NCI-H1417 treated with DMSO at 0.1 percent for 48 hours (cell line): ENCODE measurements at places on chromosomes 11 and 22.

DNA sequence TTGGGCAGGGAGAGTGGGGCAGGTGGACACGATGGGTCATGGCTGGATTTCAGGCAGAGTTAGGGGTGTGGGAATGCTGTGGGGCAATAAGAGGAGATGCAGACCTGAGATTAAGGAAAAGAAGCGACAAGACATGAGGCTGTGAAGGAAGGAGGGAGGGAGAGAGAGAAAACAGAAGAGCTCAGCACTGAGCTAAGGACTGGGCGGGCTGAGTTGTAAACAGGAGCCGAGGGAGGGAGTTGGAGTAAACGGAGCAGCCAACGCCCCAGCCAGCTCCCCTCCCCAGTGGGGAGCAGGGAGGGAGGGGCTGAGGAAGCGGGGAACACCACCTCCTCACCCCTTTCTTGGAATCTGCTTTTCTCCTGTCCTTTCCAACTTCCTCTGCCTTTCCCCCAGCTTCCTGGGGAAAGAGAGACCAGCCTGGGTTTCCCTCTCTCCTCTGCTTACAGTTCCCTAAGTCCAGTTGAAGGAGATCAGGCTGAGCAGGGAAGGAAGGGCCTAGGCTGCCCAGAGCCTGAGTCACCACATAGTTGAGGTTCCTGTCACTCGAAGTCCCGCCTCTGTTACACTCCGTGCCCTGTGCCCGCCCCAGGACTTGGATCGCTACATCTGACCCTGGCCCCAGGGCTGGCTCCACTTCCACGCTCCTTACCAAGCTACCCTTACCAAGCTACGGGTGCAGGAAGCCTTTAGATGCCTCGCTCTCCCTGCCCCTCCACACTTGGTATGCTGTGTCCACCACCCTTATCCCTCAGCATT lies 6.7 kb upstream of the AHNAK start:
- no peak for DNase-seq

DNA sequence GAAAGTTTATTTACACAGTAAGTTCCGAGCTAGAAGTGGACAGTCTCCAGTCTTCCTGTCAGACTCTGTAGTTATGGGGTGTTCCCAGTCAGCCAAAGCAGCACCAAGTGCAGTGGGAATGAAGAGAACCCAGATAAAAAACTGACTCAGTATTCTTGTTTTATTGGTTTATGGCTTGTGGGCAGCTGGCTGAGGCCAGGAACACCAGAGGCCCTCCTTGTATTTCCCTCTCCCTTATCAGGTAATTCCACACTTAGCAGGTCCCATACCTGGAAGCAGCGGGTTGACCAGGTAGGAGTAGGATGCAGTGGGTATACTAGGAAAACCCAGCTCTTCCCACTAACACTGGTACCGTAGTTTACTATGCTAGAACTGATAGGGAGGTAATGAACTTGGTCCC lies 3.5 kb upstream of the BACE1-AS start:
- no peak for DNase-seq

DNA sequence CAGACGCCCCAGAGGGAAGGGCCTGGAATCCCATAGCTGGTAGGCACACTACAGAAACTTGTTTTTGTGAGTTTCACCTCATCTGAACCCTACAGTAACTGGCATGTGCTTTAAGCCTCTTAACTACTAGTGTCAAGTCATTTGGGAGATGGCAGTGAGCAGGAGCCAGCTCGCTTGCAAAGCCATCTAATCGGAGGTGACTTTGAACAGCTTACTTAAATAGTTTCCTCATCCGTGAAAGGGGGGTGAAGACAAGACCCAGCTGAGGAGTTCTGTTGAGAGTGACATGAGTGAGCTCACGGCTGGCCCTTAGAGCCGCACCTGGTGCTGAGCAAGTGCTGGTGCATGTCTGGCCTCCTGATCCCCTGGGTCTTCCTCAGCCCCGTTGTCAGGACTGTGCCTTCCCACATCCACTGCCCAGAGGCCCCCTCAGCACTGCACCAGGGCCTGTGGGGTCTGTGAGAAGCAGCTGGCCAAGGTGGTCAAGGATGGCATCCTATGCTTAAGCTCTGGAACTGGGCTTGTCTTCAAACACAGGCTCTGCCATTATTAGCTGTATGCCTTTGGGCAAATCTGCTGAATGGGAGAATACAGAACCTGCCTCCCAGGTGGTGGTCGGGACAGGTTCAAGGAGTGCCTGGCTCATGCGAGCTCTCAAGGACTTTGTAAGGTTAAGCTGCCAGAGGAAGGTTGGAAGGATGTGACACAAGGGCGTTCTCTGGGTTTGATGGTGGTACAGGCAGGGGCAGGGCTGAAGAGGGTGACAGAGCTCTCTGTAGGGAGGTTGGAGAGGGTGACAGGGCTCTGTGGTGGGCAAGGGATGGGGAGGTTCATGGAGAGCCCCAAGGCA lies 27.3 kb downstream of the INCENP start:
- DNase-seq = no peak

DNA sequence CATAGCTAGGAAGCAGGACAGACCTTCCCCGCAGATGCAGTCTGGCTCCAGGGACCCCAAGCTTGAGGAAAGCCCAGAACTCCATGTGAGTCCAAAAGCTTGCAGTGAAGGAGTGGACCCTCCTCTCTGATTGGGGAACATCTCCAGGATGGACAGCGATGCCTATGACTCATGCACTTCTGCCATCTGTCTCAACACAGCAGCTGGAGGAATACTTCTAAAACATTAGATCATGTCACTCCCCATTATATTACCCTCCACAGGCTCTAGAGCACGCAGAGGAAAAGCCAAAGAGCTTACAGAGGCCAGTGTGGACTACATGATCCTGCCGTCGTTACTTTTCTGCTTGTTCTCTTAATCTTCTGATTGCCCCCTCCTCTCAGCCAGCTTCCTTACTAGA lies 605.7 kb downstream of the INSC start:
- DNase-seq = no peak

DNA sequence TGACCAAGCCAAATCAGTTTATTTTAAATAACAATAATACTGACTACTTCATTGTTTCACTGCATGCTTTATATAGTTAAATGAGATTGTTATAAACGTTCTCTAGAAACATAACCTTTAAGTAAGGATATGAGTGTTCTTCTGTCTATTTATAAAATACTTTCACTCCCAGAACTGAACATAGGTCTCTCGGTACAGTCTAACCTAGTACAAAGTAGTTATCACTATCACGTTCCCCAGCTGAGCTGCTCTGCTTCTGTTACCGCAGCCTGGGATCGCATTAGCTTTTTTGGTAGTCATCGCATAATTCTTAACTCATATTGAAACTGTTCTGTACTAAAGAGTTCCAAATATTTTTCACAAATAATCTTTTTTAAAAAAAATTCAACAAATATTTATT lies 143.6 kb downstream of the WNT11 start:
- no peak for DNase-seq

DNA sequence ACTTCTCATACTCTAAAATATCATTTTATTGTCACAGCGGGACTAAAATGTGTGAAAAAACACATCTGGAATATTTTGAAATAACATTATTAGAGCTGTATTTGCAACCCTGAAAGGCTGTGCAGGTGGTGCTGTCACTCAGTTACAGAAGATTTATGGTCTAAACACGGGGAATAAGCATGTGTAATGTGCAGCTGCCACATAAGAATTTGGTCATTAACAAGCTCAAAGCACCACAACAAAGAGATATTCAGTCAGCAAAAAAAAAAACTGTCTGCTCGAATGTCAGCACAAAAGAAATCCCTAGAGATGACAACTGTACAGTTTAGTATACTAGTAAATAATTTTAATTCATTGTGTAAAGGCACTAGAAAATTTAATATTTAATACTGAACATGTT lies 31.3 kb downstream of the TMEM123 start:
- DNase-seq = peak; percentile 97

DNA sequence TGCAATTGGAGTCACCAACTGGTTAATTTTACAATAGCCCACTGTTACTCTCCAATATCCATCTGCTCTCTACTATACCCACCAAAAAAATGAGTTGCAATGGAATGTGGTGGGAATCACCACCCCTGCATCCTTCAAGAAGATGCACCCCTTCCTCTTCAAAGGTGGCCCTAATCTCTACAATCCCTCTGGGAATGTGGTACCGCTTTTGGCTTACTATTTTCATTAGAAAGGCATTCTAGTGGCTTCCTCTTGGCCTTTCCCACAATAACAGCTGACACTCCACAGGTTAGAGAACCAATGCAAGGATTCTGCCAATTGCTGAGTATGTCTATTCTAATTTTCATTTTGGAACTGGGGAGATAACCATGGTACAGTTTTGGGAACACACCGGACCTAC lies 33.2 kb upstream of the CWF19L2 start:
- no peak for DNase-seq

DNA sequence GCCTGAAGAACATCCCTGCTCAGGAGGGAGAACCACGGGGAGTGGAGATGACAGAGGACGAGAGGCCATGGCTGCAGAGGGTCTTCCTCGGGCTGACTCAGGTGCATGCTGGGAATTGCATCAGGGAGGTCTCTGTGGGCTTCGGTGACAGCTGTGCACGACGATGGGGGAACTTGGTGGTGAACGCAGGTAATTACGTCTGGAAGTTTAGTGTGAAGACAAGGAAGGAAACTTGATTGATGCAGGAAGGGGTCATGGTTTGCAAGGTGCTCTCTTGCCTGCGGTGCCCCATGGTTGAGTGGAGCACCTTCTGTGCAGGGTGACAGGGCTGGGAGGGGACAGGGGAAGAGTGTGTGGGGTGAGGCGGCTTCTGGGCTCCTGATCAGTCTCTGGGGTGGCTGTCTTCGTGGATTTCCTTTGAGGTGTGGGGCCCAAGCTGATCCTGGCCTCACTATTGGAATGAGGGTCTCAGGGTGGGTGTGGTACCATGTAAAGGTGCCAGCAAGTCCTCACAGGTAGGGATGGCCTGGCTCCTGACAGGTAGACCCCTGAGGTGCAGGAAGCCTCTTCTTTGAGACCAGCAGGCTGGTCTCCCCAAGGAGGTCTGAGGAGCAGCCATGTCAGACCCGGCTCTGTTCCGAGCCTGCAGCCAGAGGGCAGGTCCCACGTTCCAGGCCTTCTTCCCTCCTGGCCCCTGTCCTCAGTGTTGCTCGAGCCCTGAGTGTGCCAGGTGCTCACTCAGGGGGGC lies 1020.1 kb downstream of the TBC1D22A start:
- DNase-seq = no peak

GRCh38 chr11:2828585-2829330 lies 56.8 kb downstream of the CDKN1C start:
- no peak for DNase-seq

- no peak for DNase-seq
Measured at GRCh38 chr11:126008956-126009355, 53.7 kb downstream of the CDON start.

- DNase-seq = no peak
Measured at GRCh38 chr11:11706028-11706427, 84.2 kb upstream of the GALNT18 start.

GRCh38 chr11:131975619-131976018 lies 605.2 kb downstream of the NTM start:
- no peak for DNase-seq

GRCh38 chr11:44687388-44687787 lies 39.4 kb upstream of the TSPAN18 start:
- no peak for DNase-seq
